Stimulated activated memory B cell treated with anti-CD40 and anti-IgM and Interleukin-4, amounts not matched to agents 10 μg/mL and 1 μg/mL and 100 μg/mL, for 72 hours (primary cell): ENCODE measurements at places on chromosomes 2 and 18.
A peak's percentile ranks its signal among the peaks of the same experiment; 100 is the strongest.

DNA sequence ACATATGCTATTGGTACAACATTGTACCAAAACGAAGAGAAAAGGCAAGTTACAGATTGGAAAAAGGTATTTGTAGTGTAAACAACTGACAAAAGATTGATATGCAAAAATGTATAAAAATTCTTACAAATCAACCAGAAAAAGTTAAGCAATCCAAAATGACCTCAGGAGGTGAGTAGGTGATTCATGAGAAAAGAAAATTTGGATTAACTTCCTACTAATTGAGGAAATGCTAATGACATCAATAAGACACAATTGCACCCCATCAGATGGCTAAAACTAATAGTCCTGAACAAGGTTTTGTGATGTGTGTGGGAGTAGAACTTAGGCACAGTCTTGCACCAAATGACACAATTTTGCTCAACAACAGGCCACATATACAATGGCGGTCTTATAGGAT is 129.3 kb downstream of the COPS8 start:
- no peak for ATAC-seq

DNA sequence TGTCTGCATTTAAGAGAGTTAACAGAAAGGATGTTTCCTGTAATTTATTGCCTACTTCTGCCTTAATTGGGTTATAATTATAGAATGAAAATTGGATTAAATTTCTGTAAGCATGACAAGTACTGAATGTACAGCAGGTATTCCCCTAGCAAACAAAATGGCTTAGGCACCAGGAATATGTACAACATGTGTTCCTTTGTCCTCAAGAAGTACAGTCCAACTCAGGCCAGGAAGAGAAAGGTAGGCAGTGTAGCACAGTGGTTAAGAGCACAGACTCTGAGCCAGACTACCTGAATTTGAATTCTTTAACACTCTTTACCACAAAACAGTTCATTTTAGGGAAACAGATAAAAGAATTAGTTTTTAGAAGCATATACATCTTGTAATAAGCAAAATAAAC is 43.1 kb downstream of the COX7A2L start:
- no peak for ATAC-seq

DNA sequence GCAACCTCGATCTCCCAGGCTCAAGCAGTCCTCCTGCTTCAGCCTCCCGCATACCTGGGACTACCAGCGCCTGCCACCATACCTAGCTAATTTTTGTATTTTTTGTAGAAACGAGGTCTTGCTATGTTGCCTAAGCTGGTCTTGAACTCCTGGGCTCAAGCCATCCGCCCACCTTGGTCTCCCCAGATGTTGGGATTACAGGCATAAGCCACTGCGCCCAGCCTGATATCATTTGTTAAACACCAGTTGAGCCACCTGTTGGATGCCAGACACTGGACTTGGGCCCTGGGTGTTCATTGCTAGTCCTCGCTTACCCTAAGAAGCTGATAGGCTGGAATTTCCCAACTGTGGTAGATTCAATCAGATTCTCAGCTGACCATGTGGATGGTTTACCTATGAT is 79.8 kb downstream of the ITGB1BP1 start:
- no peak for ATAC-seq

DNA sequence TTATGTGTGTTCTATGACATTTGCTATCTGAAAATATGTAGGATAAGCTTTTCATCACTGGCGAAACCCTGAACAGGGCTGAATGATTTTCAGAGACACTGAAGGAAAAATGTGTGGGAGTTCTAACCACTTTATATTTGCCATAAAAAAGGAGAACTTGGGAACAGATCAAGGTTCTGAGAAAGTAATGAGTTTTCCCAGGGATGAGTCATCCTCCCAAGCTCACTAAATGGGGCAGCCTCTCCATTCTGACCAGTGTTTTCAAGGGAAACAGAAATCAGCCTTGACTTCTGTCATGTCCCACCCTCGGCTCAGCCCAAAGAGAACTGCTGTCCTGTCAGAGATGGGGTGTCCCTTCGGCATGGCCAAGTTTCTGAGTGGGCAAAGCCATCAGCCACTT is 2109.8 kb upstream of the CELF4 start:
- no peak for ATAC-seq

DNA sequence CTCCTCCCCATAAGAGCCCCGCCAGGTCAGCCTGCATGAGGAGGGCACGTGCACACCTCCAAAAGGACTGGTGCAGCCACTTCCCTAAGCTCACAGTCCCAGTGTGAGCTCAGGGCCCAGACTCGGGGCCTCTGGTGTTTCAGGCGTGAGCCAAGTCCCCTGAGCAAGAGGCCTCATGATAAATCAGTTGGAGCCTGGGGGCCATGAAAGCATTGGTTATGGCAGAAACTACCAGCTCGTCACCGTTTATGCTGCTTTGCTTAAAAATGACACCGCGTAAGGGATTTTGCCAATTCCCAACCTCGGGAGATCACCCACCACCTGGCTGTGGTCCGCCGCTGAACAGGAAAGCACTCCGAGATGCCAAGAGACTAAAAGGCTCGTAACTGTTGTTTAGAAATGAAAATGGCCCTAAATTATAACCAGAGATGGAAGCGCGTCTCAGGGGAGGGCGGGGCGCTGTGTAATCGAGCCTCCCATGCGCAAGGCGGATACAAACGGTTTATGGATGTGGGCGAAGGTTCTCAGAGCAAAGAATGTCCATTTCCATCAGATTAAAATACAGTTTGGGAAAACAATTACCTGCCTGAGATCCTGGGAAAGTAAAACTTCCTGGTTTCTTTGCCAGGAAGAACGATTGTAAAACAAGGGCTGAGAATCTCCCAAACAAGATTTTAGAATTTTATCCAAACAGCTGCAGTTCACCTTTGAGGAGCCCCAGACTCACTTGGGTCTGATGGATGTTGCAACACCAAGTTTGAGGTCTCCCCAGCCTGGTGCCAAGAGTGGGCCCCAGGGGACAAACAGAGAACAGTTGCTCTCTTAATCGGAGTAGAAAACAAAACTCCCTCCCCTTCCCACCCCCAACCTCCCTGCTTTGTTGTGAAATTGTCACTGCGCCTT is 141.4 kb downstream of the BCL2 start:
- no peak for ATAC-seq

DNA sequence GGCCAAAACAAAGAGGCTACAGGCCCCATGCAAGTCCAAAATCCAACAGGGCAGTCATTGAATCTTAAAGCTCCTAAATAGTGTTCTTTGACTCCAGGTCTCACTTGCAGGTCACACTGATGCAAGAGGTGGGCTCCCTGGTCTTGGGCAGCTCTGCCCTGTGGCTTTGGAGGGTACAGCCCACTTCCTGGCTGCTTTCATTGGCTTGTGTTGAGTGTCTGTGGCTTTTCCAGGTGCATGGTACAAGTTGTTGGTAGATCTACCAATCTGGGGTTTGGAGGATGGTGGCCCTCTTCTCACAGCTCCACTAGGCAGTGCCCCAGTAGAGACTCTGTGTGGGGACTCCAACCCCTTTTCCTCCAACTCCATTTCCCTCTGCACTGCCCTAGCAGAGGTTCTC is 115.8 kb upstream of the ALKAL2 start:
- ATAC-seq, result no peak

- ATAC-seq, result peak; percentile 62
Observed at GRCh38 chr18:56563568-56563967, 74.8 kb downstream of the TXNL1 start.

DNA sequence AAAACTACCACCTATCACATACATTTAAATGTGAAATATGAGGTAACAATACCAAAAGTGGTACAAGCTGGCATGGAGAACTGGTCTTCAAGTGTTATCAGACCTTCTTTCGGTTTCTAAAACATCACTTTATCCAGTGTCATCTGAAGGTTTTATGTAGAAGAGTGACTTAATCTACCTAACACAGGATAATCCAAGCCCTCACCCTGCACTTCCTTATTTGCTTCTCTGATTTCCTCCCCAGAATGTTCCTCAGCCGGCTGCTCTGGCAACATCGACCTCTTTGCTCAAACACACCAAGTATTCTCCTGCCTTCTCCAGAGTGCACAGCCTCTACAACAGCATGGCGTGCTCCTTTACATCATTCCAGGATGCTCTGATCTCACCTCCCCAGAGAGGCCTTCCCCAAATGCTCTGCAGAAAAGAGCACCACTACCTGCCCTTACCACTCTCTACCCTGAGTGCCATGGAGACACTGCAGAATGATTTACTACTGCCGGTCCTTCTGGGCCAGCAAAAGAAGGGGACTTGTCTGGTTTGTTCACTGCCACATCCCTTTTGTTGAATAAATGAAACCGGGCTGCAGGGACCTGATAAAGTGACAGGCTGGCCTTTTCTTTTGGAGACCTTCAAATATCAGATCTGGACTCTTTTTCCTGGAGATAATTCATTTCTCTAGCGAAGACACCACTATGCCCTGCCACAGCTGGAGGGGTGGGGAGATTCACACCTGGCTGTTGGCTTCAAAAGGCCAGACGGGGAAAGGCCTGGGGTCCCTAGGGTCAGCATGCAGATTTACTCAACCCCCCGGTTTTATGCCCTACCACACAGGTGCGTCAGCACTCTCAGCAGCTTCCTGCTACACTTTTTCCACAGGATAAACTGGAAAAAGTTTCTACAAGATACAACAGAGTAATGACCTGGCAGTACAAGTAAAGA is 42.0 kb downstream of the TTR start:
- peak; percentile 27 for ATAC-seq

DNA sequence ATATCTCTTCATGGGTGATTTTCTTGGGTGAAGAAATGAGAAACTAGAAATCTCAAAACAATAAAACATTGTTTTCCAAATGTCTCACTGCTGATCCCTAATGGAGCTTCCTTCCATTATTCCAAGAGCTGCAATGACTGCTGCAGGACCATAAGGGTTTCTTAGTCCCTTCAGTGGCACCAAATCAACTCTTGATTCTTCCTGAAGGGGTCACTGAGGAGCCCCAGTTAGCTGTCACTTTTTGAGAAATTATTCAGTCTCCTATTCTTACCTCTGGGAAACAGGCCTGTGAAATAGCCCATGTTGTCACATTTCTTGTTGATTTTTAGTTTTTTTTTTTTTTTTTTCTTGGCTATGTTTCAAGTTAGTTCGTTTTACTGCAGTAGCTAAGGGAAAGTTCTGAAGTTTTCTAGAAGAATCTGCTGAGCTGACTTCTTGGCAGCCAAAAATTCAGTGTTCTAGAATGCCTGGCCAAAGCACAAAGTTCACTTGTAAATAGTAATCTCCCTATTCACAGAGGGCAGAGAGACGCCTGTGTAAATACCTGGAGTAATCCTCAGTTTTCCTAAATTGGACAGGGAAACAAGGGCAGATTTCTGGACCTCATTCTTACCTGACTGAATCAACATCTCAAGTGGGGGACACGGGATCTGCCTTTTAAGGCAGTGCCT is 480.0 kb downstream of the RIT2 start:
- no peak for ATAC-seq

DNA sequence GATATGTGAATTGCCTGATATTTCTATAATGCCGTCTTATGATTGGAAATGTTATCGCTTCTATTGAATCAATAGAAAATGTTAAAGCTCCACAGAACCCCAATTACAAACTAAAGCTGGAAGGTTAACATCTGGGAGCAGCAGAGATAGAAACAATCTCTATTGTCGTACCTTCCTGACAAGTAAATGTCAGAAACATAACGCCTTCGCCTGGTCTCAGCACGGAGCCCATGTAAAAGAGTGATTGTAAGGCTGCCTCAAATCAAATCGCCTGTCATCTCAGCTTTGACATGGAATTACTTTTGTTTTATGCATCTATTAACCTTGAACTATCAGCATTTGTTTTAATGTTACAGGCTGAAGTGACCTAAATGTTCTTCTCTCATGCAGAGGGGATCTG is 885.9 kb upstream of the PIK3C3 start:
- ATAC-seq, result no peak

DNA sequence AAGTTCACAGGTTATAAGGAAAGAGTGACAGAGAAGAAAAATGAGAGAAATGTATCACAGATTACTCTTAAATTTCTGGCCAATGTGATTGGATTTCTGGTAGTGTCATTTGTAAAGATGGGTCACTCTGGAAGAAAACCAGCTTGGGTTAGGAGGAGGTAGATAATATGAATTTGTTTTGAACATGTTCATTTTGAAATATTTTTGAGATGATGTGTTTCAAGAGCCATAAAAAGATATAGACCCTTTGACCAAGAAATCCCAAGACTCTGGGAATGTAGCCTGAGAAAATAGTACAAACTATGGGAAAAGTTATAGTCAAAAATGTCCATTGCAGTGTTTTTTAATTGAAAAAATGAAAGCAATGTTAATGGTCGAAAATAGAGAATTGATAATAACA is 70.7 kb downstream of the CALCRL start:
- no peak for ATAC-seq

GRCh38 chr2:162300266-162300665 is 18.2 kb downstream of the IFIH1 start:
- ATAC-seq, result no peak

DNA sequence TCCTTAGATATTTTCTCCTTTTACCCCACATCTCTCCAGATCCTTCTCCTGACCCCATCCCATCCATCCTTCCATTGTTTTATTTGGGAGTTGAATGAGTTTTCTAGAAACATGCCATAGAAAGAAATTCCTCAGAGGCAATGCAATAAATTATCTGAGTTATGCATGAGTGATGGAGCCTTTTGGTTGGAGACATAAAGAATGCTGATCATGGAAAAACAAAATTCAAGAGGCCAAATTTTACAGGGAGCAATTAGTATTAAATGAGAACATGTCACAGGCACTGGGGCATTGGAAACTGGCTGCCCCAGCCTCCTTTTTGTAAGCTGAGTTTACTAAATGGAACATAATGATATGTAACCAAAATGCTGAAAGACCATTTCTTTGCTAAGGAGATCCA is 74.2 kb upstream of the LCLAT1 start:
- ATAC-seq, result no peak
